ENCODE measurements at places on chromosomes 2 and 18.

DNA sequence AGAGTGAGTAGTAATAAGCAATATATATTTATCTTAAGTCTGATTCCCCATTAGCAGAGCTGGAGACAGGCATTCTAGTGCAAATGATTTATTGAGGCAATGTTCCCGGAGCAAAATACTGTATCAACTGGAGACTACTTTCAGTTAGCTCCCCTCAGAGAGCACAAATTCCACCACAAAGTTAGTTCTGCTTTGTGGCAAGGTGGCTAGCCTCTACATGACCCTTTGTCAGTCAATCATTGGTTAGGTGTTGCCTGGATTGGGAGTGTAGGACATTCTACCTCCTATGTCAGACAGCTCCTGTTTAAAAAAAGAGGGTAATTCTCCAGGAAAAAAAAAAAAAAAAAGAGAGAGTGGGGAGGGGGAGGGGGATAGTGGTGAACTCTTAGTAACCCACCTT, 402.2 kb downstream of the NR4A2 start:
- no peak for DNase-seq

GRCh38 chr2:18475884-18476283, 84.6 kb downstream of the RDH14 start:
- DNase-seq, result no peak

GRCh38 chr2:72007402-72007801, 140.3 kb downstream of the CYP26B1 start:
- DNase-seq, result no peak

DNA sequence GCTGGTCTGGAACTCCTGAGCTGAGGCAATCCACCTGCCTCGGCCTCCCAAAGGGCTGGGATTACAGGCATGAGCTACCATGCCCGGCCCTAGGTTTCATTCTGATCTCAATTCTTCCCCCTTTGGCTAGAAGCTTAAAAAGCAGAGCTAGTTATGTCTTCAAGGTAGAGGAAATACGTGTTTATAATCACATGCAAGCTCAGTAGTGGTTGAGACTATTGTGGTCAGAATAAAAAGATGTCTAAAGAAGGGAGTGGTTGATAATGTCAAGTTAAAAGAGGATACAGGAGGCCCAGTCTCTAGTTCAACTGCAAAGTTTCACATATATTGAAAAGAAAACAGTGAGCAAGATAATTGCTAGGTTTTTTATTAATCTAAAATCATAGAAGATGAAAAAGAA, 807.8 kb upstream of the ACVR2A start:
- DNase-seq, result no peak

DNA sequence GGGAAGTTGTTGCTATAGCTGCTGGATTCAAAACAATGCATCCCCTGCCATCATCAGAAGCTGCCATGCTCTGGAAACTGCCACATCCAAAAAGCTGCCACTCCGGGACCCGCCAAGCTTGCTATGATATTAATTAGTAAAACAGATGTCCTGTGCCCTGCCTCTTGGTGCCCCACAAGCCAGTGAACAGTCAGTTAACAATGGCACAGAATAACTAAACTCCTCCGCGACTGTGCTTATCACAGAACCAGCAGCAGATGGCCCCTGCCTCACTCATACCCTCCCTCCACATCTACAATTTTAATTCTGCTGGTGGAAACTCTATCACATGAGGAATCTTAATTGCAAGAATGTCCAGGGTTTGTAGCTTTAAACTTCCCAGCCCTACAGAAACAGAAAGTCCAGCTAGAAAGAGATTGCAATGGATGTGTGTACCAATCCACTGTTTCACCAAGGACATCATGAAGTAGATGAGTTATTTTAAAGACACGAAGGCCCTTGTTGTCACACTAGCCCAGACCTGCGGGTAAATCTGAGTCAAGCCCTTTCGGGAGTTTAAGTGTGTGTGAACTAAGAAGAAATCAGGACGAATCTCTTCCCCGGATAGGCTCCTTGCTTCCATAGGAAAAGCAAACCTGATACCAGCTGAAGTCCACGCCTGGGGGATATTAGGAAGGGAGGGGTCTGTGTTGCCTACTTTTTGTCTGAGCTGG, 7.4 kb upstream of the ACYP2 start:
- no peak for DNase-seq

DNA sequence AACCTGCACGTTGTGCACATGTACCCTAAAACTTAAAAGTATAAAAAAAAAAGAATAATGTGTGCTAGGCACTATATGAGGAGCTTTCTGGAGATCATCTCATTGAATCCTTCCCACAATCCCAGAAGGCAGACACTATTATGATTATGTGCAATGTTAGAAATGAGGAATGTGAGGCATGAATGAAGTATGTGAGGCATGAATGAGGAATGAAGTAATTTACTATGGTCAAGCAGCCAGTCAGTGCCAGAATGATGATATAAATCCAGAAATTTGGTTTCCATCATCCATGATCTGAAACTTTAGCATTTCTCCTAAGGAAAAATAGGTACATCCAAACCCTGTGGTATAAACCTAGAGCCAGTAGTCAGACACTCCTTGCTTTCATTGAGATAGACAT, 42.0 kb downstream of the CCDC148 start:
- peak; percentile 67 for DNase-seq

DNA sequence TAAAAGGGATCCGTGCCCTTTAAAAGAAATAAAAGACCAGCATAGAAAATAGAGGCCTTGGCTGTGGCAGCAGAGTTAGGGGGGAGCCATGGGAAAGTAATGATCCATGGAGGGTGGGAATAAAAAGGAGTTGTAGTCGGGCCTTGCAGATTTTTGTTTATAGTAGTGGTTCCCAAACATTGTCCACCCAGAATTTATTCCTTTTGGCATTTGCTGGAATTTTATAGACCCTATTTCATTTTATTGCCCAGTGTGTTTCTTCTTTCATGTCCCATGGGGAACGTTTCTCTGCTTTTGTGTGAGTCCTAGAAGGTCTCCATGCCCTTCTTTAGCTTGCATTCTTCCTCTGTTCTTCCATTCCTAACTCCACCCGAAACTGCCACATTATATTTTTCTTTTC, 222.2 kb downstream of the LTBP1 start:
- no peak for DNase-seq

- DNase-seq, result no peak
These were observed 4.8 kb downstream of the FAM228A start for GRCh38 chr2:24179683-24180082.

GRCh38 chr2:237901932-237902850, 42.8 kb downstream of the RAMP1 start:
- no peak for DNase-seq

GRCh38 chr2:84732897-84733778, 147.7 kb downstream of the TRABD2A start:
- no peak for DNase-seq

DNA sequence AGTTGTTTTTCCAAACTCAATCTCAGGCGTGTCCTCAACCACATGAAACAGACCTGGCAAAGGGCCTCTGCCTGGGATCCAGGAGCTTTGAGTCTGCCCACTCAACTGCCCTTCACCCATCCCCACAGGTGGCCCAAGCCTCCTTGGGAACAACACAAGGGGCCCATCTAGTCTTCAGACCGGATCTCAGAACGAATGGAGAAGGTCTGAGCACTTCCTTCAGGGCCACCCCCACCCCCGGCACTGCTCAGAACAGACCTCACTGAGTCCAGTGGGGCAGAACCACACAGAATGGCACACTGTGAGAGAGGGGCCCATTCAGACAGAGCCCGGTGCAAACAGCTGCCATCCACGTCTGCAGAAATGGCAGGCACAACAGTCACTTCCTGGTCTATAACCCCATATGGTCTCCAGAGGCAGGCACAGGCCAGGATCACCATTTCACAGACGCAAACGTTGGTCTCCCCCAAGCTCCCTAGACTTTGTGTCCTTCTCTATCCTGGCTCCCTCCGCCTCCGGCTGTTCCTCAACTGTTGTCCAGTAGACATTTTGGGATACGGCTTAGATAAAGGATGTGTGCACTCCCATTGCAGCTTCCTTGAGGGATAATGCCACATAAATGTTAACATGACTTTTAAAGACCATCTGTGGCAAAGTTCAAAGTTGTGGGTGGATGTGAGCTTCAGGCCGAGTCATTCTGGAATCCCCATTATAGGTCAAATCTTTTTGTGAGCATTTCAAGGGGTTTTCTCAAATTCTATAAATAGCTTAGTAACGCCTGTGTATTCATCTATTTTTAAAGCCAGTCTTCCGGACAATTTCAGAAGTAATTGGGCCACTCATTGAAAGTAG, 149.7 kb downstream of the SMAD7 start:
- peak; percentile 45 for DNase-seq

DNA sequence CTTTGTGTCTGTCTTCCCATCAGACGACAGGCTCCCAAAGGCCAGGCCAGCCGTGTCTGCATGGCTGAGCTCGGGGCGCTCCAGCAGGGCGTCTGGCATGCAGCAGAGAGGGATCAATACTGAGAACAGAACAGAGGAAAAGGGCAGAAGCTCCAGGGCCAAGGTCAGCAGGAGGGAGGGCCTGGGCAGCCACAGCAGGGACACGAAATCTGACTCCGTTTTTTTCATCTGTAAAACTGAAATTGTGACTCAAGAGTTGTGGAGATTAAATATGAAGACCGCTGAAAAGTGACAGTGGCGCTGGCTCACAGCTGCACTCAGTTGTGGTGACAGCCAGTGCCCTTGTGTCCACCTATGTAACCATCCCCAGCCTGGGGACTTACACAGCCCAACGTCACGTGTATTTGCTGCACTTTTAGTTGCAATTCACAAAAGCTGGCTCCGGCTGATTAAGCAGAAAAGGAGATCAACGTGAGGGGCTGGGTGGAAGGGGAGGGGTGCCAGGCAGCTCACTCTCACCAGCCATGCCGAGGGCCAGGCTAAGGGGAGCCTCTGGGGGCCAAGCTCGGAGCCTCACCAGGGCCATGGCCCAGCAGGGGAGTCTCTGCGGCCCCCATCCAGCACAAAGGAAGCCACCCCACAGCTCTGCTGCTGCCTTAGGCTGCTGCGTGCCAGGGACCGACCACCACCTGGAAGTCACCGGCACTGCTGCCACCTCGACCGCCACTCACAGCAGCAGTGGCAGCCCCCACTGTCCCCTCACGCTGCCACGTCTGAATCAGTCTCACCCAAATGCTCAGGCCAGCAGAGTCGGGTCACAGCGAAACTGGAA, 74.7 kb downstream of the EIPR1 start:
- DNase-seq, result no peak

DNA sequence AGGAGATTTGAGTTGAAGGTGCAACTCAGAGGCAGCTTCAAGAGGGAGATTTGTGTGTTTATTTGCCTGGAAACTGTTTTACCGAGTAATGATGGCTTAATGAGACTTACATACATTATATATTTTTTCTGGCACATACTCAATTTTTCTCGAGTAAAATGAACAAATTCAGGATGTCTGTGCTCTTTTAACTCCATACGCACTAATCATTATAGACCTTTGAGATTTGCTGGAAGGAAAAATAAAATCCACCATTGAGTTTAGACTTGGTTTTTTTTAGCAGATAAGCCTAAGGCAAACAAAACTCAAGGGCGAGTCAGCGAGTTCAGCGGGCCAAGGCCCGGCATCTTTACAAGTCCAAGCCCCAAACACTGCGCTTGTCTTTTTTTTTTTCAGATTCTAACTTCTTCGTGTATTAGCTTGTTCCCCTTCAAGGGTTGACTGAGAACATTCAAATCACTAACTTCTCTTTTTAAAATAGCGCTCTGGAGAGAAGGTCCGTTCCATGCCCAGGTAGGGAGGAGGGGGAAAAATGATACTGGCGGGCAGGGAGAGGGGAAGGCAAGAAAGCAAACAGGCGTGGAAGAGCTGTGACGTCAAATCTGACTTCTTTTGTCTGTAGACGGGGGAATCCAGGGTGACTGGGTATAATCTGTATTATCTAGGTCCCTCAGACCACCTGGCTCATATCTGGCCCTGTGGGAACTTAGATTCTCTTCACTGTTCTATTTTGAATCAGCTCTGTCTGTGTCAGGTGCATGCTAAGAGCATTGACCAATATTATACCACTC, 72.7 kb upstream of the MAP3K20 start:
- DNase-seq, result no peak

- DNase-seq, result no peak
These were observed at the start of gene ASXL3 for GRCh38 chr18:33577685-33578517. Gene ASXL3 (plus strand): TSS chr18:33578219. CDS start chr18:33578632, 413 bp downstream.

DNA sequence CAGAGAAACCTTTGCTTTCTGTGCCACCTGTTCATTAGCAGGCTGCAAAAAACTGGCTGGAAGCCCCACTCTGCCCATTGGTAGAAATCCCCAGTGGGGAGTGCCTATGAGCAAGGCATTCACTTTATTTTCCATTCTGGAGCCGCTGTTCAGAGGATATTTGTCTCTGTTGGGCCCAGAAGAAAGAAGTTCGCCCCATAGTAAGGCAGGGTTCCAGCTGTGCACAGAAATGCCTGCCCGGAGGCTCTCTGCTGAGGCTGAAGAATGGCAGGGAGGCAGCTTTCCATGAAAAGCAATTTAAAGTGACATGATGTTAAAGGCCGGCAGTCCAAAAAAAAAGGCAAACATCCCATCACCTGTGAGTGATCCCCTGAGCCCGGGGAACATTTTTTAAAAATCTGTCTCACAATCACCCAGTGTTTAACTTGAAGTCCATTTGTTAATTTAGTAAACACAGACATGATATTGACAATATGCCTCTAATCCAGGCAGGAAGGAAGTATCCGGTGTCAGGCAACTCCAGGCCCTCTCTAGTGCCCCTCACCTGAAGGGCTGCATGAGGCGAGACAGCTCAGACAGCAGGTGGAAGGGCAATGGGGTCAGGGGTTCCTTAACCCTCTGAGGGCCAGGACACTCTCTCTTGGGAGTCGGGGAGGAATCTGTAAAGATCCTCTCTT, 265.1 kb upstream of the SIX2 start:
- no peak for DNase-seq

DNA sequence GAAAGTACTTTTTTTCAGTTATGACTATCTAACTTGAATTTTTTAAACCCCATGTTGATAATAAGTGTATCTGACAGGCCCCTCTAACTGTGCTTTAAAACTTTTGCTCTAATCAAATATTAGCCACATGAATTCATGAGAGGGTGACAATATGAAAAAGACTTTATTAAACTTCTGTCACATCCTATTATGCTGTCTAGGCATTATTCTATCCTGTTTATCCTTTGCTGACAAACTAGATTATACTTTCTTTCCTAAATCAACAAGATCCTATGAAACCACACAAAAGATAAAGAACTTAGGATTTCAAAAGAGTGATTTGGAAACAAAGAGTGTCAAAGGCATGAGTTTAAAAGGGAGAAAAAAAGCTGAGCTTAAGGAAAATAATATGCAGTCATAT, 57.8 kb downstream of the ST6GAL2 start:
- no peak for DNase-seq

DNA sequence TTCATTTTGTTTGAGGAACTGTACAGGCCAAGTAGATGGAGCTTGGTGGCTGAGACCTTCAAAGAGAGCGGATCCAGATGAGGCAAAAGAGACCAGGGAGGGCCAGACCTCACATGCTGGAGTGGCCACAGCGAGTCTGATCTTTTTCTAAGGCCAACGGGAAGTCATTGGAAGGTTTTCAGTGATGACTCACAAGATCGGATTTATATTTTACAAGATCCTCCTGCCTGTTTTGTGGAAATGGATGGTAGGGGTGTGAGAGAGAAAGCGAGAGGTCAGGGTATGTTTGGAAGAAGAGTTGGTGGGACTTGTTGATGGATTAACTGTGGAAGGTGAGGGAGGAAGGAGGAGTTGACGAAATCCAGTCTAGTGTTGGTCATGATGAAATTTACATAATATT, 44.6 kb upstream of the TUBA3D start:
- DNase-seq, result no peak
